ENCODE measurements at places on chromosomes 1 and 21.

DNA sequence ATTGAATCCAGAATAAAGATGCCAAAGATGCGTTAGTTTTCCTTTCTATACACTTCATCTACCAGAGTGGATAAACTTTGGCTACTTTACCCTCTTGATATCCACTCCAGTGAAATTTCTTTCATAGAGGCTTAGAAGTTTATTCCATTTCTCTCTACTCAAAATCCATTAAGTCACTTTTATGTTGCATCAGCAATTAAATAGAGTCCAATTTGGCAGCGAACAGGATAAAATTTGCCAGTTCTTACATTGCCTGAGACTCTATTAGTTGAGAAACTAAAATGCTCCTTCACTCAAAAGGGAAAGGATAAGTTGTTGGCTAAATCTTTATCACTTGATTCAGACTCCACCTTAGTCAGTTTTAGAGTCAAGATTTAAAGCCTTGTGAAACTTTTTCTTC is 57.9 kb downstream of the ACBD6 start:
- no peak for DNase-seq

GRCh38 chr1:2351723-2352122 is 39.6 kb downstream of the MORN1 start:
- DNase-seq = no peak

DNA sequence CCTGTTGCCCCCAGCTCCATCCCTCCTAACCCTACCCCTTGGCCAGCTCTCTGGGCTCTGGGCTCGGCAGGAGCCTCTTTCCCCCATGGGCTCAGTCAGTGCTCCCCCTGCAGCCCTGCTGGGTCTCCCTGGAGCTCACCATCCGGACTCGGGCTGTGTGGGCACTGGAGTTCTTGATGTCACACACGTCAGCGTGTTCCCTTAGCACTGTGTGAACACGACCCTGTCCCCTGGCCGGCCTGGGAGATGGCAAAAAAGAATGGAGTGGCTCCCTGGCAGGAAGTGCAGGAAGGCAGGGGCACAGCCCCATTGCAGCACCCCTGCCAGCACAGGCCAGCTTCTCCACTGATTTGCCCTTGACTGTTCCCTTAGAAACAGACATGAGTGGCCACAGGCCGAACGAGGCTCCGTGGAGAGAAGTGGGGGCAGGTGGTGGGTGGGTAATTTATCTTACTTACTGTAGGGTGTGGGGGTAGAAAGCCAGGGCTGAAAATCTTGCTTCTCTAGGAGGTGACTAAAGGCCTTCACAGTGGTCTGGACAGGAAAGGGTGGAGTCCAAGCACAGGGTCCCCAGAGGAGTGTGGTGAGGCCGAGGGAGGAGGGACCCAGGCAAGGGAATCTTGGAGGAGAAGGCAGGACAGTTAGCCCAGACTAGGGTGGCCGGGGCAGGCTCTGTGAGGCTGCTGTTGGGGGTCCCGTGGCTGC is 381.7 kb upstream of the VAMP3 start:
- DNase-seq = no peak

- DNase-seq = no peak
Measured at GRCh38 chr1:231059566-231060193, 19.6 kb upstream of the FAM89A start.

- no peak for DNase-seq
Measured at GRCh38 chr1:66944330-66945274, 19.8 kb downstream of the MIER1 start.

GRCh38 chr1:22886211-22886610 is 86.5 kb downstream of the LACTBL1 start:
- no peak for DNase-seq

DNA sequence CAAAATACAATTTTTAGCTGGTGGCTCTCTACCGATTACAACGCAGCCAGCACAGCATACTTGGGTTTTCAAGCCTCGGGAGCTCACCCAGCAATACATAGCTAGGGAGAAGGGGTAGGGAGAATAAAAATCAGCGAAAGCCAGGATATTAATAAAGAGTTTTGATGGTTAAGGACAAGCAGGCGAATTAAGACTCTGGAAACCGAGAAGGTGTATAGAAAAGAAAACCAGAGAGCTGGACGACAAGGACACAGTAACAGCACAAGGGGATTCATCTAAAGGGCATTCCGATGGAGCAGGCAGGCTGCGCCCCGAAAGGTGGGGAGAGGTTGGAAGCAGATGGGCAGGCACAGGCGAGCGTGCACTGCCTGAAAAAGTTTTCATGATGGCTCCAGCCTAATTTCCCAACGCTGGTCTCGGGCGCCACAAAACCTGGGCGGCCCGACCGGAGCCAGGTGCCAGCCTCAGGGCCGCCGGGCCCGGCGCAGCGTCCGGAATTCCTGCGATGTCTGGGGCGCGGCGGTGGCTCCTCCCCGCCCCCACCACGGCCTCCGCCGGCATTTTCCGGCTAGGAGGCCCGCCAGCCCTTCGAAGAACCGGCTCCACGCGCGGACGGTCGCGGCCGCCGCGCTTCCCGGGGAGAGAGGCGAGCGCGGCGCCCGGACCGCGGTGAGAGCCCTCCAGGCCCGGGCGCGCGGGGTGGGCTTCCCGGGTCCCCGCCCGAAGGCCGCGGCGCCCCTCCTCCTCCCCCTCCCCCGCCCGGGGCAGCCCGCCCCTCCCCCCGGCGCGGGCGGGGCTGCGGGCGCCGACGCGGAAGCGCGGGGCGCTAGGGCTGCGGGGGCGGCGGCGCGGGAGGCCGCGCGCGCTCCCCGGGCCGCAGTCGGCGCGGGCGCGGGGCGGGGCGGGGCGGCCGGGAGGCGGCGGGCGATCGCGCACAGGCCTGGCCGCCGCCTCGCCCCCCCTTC is 774 bp upstream of the DYRK1A start:
- peak; percentile 50 for DNase-seq

- DNase-seq = no peak
Measured at GRCh38 chr1:61079296-61079897, 3.0 kb upstream of the NFIA start.

DNA sequence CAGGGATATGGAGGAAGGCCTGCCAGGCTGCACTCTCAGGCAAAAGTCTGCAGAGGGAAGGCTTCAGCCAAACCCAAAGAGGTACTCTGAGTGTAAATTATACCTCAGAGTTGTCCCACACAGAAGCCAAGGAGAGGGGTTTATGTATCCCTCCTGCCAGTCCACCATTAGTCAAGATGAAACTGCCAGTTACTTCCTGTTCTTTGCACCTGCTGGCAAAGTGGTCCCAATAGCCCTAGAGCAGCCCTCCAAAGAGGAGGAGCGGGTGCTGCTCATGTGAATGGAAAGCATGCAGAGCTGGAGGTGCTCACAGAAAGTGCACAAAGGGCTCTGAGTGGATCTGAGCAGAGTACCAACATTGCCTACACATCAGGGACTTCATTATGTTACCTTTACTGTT is 37.1 kb upstream of the MCOLN3 start:
- DNase-seq = no peak

- no peak for DNase-seq
Measured at GRCh38 chr1:207241164-207241934, 80.1 kb upstream of the CD55 start.

DNA sequence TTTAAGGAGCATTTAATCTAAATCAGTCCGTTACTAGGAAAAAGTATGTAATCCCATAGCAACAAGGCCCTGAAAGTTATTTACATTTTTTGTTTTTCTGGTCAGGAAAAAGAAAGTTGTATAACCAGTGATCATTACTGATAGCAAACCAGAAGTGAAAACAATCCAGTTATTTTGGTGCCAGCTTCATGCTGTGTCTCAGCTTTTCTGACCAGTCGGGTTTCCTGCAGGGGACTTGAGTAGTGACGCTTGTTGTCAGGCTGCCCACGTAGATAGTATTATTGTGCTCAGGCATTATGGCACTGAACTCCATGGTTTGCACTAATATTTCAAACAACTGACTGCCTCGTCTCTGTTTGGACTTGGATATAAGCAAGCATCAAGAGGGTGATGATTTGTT is 55.2 kb downstream of the SASS6 start:
- no peak for DNase-seq

- DNase-seq = peak; percentile 40
Measured at GRCh38 chr1:23177438-23178380, 9.1 kb upstream of the LUZP1 start.

DNA sequence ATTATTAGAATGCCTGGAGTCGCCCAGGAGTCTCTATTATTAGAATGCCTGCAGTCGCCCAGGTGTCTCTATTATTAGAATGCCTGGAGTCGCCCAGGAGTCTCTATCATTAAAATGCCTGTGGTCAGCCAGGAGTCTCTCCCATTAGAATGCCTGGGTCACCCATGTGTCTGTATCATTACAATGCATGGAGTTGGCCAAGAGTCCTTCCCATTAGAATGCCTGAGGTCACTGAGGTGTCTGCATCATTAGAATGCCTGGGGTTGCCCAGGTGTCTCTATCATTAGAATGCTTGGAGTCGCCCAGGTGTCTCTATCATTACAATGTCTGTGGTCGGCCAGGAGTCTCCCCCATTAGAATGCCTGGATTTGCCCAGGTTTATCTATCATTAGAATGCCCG is 66.9 kb downstream of the RNF187 start:
- no peak for DNase-seq

- DNase-seq = no peak
Measured at GRCh38 chr1:175984813-175985212, 222.3 kb downstream of the COP1 start.

GRCh38 chr1:184647471-184647870 is 107.2 kb downstream of the EDEM3 start:
- DNase-seq = no peak

DNA sequence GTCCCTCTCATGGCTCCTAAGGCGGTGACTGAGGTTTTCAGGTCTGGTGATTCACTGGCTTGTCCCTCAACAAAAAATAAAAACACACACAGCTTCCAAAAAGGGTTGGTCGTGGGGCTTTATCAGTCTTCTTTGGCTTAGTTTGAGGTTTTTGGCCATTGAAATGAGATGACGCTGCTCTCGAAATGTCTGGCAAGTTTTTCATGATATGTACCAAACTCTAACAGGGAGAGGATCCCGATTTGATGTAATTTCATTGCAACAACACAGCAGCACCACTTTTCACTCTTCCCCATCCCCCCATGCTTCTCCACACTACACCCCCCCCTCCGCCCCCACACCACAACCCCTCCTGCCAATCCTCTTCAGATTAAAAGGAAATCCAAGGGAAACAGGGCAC is 187.1 kb upstream of the NFIA start:
- DNase-seq = no peak

GRCh38 chr1:201126832-201127754 is at the start of gene ASCL5:
TSS of gene ASCL5 (minus strand) at chr1:201127184. CDS start at chr1:201115372, 11,812 bp downstream.
- no peak for DNase-seq

DNA sequence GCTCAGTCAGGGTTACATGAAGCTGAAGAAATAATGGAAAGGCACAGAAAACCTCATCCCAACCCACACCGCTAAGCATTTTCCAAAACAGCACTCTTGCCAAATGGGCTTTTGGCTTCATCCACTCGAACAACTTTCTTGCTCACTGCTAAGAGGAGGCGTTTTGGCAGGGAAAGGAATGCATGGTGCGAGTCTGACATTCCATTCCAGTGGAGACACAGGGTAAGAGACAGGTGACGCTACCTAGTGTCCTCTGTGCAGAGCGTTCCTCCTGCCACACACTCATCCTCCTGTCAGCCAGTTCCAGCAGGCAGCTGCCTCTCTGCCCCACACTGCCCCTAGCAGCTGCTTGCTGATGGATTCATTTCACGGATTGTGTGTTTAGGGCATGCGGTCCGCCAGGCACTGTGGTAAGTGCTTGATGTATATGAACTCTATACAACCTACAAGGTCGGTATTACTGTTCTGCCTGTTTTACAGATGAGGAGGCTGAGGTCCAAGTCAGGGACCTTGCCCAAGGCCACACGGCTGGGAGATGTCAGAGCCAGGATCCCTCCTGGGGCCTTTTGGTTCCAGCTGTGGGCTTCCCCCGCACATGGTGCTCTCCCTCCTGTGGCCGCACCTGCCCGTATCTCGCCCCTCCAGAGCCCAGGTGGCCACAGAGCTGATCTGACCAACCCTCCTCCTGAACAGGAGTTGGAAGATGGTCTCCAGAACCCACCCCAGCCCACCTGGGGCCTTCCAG is 25.7 kb upstream of the BACE2 start:
- DNase-seq = no peak

GRCh38 chr1:244761279-244761678 is 74.2 kb upstream of the COX20 start:
- DNase-seq = no peak

GRCh38 chr1:6029351-6029750 is 16.3 kb upstream of the KCNAB2 start:
- DNase-seq = no peak

GRCh38 chr21:42300956-42301355 is 14.3 kb downstream of the TFF3 start:
- no peak for DNase-seq
